Stomach (tissue), 19 donors: ENCODE measurements at places on chromosomes 11 and 22. TPM values are rescaled to one million over a fixed set of nuclear protein-coding genes. Genes with fewer than 3 reads are reported as not detected.

- no peak for DNase-seq
Observed at GRCh38 chr11:110830344-110830743, 118.1 kb upstream of the ARHGAP20 start.

Gene JAM3
- total RNA-seq = 21.4 TPM

Gene SERPING1
- 247 TPM for total RNA-seq

DNA sequence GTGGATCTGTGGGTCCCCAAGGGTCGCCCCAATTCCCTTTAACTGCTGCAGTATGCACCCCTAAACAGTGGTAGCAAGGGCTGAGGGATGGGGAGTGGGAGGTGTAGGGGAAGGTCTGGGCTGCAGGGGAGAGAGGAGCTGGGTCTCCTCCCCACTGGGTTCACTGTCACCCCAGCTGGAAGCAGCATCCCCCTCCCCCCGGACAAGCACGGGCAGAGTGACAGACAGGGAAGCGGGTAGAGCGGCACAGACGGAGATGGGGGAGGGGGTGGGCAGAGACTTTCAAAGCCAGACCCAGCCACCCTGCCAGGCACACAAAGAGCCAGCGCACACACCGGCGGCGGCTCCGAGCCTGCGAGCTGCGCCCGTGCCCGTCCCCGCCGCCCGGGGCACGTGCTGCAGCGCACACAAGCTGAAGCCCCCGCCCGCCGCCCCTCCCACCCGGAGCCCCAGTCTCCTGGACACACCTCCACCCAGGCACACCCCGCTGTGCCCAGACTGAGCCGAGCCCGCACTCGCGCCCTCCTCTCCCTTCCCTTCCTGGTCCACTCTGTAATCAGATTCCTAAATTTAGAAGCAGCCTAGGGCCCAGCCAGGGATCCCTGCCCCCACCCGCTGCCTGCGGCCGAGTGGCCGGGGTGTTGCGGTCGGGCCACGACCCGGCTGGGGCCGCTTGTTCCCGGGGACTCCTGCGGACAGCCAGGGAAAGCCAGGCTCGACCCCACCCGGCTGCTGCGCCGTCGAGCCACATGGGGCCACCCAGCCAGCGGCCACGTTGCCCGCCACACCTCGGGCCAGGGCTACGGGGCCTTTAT is 935 bp upstream of the RCOR2 start:
- peak; percentile 74 for DNase-seq

- DNase-seq = no peak
Observed at GRCh38 chr22:44625421-44625760, 76.6 kb upstream of the PRR5 start.

DNA sequence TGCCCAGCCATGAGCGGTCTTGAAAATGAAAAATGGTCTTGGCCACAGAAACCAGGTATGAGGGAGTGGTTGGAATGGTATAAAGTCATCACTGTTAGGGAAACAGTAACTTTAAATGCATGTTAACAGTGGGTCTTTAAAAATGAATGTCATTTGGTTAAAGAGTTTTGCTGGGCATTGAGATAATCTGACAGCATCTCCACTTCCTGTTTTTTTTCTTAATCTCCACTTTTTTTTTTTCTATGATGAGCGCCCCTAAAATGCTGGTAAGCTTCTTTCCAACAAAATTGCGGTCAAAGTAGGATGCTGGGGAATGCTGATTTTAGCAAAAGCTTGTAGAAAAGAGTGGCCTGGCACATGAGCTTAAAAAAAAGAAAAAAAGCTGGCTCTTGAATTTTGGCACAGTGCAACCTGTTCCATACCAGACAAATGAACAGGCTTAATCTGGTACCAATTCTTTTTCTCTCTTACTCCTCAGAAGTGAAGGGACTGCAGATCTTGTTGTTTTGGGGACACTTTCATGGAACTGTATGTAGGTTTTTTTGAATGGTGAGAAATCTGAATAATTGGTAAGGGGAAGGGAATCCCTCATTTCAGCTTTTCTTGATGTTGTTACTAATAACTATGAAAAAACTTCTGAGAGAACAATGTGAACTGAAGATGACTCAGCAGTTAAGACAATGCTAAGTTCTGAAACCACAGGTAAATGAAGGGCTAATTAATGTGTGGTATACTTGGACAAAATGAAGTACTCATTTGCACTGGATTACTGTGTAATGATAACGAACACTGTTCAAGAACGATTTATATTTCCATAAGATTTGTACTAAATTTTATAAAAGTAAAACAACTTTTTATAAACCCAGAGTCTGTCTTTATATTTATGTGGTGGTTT is 3.1 kb upstream of the ARHGEF12 start:
- DNase-seq = no peak

DNA sequence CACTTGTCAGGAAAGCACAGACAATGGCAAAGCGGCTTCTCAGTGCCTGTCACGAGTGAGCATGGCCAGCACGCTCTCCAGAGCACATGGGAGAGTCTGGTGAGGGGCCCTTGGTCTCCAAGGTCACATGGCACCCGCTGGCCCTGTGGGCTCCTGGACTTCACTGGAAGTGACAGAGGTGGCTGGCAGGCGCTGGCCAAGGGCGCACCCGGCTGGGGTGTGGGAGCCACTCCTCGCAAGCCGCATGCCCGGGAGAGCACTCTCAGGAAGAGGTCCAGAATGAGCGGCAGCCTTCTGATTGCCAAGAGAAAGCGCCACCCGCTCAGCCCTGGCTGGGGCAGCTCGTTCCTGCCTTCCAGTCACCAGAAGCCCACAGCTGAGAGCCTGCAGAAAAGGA is 17.1 kb upstream of the MOB2 start:
- peak; percentile 59 for DNase-seq

Gene IRAG1
- total RNA-seq = 48.7 TPM

Gene AMOTL1
- 11.0 TPM for total RNA-seq

DNA sequence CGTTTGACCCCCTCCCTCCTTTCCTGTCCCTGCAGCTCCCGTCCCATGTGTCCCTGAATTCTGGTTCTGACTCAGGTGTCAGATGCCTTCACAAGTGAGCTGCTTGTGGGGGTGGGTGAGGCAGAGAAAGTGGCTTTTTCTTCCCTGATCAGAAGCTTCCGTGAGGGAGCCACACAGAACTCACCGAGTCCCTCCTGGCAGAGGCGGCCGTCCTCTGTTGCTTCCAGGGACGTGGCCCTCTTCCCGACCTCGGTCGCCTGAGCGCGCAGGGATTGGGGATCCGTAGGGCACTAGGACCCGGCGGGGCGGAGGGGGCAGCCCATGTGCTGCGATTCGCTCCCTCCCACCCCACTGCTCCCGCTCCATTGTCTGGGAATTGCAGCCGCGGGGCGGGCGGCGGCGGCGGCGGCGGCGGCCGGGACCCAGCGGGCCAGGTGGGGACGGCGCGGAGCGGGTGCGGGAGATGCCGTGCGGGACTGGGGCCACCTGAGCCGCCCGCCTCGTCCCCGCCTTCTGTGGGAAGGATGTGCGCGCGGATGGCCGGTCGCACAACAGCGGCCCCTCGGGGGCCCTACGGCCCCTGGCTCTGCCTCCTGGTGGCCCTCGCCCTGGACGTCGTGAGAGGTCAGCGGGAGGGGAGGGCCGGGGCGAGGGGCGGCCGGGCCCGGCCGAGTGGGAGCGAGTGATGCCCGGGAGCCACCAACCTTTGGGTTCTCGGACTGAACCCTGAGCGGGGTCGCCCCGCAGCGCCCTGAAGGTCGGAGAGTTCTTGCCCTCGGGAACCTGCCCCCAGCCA is at the start of gene TMEM132A:
TMEM132A (plus strand) TSS at position 351 of the 796 bp plus-strand sequence; CDS start at position 525, 174 bp downstream.
- DNase-seq = peak; percentile 91

Gene OR4D5
- total RNA-seq = 4.4 TPM

- DNase-seq = peak; percentile 52
Observed at GRCh38 chr11:116641561-116642045, 131.2 kb downstream of the BUD13 start.

GRCh38 chr11:73186294-73186850 is 31.7 kb upstream of the P2RY2 start:
- no peak for DNase-seq

Gene SERPIND1
- not detected for total RNA-seq

DNA sequence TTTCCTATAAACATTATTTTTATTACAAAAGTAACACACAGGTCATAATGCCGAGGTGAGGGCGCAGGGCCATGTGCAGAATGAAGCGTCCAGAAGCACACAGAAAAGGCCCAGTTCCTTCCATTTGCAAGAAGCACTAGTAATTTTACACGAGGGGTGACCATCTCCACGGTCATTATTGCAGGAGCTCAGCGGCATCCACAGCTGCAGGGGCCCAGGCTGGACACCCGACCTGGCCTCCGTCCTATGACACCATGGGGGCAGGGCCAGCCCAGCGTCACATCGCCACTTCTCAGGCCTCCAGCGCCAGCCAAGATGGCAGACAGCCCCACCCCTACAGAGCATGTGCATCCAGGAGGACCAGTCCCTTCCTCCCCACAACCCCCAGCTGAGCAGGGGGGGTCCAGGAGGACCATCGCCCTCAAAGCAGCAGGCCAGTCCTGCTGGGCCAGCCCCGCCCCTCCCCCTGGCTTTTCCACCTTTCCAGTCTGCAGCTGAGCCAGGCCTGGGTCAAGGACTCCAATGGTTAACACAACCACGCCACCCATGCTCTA is 3.5 kb downstream of the IGF2 start:
- no peak for DNase-seq

GRCh38 chr11:67601098-67601497 is 5.6 kb upstream of the NDUFV1 start:
- DNase-seq = no peak

Gene RRP8
- total RNA-seq = 7.6 TPM

Gene PGA4
- total RNA-seq = 2,421 TPM

GRCh38 chr11:64694026-64694755 is 28.8 kb downstream of the NRXN2 start:
- DNase-seq = no peak

DNA sequence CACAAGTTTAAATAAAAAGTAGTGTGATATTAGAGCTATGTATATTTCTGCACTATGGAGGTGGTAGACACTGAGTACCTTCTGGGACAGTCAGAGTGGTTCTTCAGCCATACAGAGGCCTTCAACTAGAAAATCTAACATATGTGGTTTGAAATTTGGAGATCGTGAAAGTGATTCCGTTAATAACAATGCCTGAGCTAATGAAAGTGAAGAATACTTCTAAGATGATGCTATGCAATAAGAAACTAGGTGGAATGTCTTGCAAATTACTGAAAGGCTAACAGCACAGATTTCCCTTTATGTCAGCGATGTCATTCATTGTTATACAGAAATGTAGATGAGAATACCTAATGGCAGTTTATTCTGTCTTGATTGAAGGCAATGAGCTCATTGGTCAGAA is 1984.7 kb upstream of the RAG2 start:
- DNase-seq = no peak

DNA sequence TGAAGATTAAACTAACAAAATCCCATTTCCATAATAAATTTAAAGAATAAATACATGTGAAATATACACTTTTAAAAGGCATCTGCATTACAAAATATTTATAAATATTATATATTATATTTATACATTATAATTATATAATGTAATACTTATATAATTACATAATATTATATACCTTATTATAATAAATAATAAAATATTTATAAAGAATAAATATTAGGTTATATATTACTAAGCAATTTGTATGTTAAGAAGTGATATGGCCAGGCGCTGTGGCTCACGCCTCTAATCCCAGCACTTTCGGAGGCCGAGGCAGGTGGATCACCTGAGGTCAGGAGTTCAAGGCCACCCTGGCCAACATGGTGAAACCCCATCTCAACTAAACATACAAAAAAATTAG is 97.8 kb downstream of the CADM1 start:
- no peak for DNase-seq

Gene TMPRSS5
- total RNA-seq = 7.7 TPM

GRCh38 chr11:36073411-36074203 is 129.7 kb downstream of the LDLRAD3 start:
- DNase-seq = peak; percentile 78

DNA sequence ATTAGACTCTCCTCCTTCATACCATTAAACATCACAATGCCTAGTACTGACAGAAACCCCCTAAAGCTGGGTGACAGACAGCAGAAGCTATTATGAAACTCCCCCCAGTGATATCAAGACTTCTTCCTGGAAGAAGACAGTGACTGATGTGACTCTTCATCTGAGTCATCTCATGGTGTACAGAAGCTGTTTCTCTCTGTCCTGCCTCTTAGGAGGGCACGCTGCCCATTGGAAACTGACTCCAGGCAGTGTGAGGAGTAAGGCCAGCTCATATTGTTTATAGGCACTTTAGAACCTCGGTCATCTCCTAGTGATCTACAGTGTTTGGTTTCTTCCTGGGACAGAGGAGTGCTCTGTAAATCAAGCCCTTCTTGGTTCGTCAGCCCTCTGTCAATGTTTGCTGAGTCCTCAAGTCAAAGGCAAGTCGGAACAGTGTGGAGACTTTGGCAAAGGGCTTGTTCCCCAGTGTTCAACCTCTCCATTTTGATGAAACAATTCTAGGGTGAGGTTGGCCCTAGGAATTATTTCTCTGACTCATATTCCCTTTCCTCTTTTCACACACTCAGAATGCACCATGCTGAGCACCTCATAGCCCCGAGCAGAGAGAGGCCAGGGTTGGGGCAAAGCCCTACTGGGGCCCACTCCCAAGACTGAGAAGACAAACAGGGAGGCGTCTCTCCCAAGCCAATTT is 172.5 kb upstream of the TMEM45B start:
- no peak for DNase-seq

Gene DUSP8
- total RNA-seq = 31.6 TPM

- no peak for DNase-seq
Observed at GRCh38 chr11:128343135-128343514, 244.2 kb downstream of the ETS1 start.

DNA sequence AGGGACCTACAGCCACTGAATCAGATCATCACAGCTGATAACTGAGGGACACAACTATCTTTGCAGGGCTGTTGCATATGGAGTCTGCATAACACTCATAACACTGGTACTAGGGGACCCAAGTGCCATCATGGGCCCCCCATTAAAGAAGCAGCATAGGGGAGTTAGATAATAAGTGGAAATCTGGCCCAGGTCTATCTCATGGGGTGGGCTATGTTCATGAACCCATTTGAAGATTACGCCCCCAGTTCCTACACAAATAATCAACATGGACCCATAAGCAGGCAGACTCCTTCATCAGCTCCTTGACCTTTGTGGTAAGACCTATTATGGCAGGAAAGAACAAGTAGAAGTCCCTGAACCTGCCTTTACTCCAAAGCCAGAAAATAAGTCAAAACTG is 48.8 kb downstream of the ASCL2 start:
- DNase-seq = no peak
